WTC11 (cell line): ENCODE measurements at places on chromosomes 12 and 14. TPM values are rescaled to one million over a fixed set of nuclear protein-coding genes. Genes with fewer than 3 reads are reported as not detected.

GRCh38 chr12:93468008-93468371, 676 bp downstream of the MRPL42 start:
- peak overlapping the region; percentile 98 for H3K4me3 ChIP-seq
- no peaks in the 10 kb centered on the region; the same call in 1 of the 2 replicates for H3K27me3 ChIP-seq
- H3K36me3 ChIP-seq: peaks cover 22% of the 10 kb centered on the region
- no peak for DNase-seq
- H3K4me1 ChIP-seq: peaks cover 12% of the 10 kb centered on the region

- H3K27me3 ChIP-seq: no peaks in the 10 kb centered on the region; the same call in 1 of the 2 replicates
- no peaks in the 10 kb centered on the region for H3K36me3 ChIP-seq
- DNase-seq: no peak
- H3K27ac ChIP-seq: no peak overlapping the region
- no peak overlapping the region for H3K4me3 ChIP-seq
Measured at GRCh38 chr12:77131977-77132490, 66.7 kb upstream of the E2F7 start.

- H3K4me1 ChIP-seq: peaks cover 32% of the 10 kb centered on the region
- no peak overlapping the region for H3K27ac ChIP-seq
- no peaks in the 10 kb centered on the region for H3K36me3 ChIP-seq
- no peak overlapping the region for H3K4me3 ChIP-seq
- H3K27me3 ChIP-seq: no peaks in the 10 kb centered on the region
- no peak for DNase-seq
Measured at GRCh38 chr12:29543036-29543435, 45.5 kb upstream of the OVCH1 start.

DNA sequence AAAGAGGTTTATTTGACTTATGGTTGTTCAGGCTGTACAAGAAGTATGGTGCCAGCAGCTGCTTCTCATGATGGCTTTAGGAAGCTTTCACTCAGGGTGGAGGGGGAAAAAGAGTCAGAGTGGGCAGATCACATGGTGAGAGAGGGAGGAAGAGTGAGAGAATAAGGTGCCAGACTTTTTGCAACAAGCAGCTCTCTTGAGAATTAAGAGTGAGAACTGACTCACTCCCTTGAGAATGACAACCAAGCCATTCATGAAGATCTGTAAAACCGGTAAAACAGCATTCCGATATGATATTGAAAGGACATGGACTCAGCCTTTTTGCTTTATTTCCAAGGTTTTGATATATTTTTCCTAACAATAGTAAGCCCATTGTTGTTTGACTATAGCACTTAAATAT, 501.2 kb downstream of the GALC start:
- no peaks in the 10 kb centered on the region for H3K27me3 ChIP-seq
- no peaks in the 10 kb centered on the region for H3K36me3 ChIP-seq
- H3K4me1 ChIP-seq: peaks cover 19% of the 10 kb centered on the region
- H3K4me3 ChIP-seq: no peak overlapping the region
- H3K27ac ChIP-seq: no peak overlapping the region
- DNase-seq: no peak

LRFN5 gene
- total RNA-seq: 4.7 to 15.8 TPM (median 5.3 TPM) in 3 replicates

ERBB3 gene
- 49.2 to 64.3 TPM (median 52.4 TPM) in 3 replicates for total RNA-seq

ESR2 gene
- 0.23 to 0.50 TPM (median 0.39 TPM) in 3 replicates for total RNA-seq

ASB2 gene
- total RNA-seq: 0.37 to 0.73 TPM (median 0.71 TPM) in 3 replicates
